ENCODE measurements at places on chromosomes 5 and 9.

- DNase-seq, result peak; percentile 84
Observed at GRCh38 chr5:64784451-64785025, 15.8 kb downstream of the CWC27 start.

DNA sequence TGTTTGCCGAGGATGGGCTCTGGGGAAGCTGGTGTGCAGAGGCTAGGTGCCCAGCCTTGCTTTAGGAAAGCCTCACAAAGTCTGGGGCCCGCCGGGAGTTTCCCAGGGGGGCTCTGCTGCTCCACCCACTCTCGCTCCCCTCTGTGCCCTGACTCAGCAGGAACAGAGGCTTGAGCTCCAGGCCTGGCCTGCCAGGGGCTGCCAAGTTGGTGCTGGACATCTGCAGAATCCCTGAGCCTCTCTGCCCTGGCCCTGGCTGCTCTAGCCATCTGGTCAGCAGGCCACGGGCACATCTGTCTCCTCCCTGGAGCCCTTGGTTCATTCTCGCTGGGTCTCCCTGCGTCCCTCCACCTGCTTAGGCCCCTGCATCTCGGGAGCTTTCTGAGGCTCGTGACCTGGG, 647 bp upstream of the ADAMTSL2 start:
- DNase-seq, result peak; percentile 6

GRCh38 chr5:139982157-139982974, 60.7 kb downstream of the NRG2 start:
- DNase-seq, result peak; percentile 17

DNA sequence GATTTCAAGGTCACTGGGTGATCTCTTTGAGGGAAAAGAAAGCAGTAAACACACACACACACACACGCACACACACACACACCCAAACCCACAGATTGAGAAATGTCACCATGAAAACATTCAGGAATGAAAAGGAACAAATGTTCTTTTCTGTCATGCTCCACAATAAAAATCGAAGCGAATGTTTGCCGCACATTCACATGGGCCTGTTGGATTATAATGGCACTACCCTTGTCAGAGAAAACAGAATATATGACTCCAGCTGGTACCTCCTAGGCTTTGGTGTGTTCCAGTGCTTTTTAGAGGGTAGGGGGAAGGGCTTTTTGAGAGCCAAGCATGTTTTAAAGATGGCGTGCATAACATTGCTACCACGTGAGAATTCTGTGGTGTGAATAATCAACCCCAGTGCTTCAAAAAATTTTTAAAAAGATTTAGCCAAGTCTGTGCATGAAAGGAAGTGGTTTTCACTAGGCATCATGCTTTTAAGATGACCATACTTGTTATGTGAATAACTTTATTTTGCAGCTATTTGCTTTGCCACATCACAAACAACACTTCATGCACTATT, 120.8 kb upstream of the ZNF608 start:
- peak; percentile 97 for DNase-seq

DNA sequence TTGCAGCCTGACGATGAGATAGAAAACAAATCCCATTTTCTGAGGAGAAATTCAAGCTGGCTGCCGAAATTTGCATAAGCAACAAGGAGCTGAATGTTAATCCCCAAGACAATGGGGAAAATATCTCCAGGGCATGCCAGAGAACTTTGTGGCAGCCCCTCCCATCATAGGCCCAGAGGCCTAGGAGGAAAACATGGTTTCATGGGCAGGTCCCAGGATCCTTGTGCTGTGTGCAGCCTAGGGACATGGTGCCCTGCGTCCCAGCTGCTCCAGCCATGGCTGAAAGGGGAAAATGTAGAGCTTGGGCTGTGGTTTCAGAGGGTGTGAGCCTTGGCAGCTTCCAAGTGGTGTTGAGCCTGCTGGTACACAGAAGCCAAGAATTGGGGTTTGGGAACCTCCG, 48.8 kb upstream of the MAN2A1 start:
- DNase-seq, result no peak

Measured in AG10803 (cell line).